ENCODE measurements at places on chromosomes 13 and 19.
A peak's percentile ranks its signal among the peaks of the same experiment; 100 is the strongest.

- ATAC-seq, result no peak
These were observed 5.4 kb downstream of the GATAD2A start for GRCh38 chr19:19410553-19411550.

- ATAC-seq, result no peak
These were observed 1130.4 kb upstream of the SLC10A2 start for GRCh38 chr13:104196611-104197010.

GRCh38 chr13:56332671-56333070, 808.0 kb upstream of the PRR20A start:
- no peak for ATAC-seq

DNA sequence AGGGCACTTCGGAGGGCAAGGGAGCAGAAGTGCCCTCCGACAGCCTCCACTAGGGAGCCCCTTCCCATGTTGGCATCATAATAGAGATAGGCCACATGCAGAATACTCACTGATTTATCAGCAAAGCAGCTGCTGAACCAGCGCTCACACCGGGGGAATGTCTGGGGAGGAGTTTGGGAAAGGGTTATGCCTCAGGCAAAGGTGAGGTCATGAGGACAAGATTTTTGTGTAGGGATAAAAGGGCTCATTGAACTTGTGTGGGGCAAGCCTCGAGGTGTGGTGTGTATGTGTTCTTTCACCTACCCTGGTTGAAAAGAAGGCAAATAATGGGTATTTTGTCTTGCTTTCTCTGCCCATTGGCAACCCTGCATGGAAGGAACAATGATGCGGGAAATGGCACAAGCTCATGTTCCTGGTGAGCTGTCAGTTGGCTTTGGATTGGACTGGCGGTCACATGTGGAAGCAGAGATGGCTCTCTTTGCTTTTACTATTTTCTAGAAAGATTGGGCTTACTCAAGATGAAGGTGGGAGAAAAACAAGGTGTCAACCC, 39.1 kb upstream of the SLC7A9 start:
- peak; percentile 47 for ATAC-seq

GRCh38 chr13:108915634-108916512, 286.5 kb downstream of the MYO16 start:
- ATAC-seq, result peak; percentile 91

- no peak for ATAC-seq
These were observed 343.4 kb downstream of the SLITRK5 start for GRCh38 chr13:88014527-88014926.

GRCh38 chr13:100984085-100984705, 309.6 kb upstream of the TMTC4 start:
- ATAC-seq, result no peak

GRCh38 chr19:55654868-55655647, at the start of gene U2AF2:
U2AF2 (plus strand) TSS chr19:55655035; CDS start chr19:55655105, 70 bp downstream.
- peak; percentile 71 for ATAC-seq

DNA sequence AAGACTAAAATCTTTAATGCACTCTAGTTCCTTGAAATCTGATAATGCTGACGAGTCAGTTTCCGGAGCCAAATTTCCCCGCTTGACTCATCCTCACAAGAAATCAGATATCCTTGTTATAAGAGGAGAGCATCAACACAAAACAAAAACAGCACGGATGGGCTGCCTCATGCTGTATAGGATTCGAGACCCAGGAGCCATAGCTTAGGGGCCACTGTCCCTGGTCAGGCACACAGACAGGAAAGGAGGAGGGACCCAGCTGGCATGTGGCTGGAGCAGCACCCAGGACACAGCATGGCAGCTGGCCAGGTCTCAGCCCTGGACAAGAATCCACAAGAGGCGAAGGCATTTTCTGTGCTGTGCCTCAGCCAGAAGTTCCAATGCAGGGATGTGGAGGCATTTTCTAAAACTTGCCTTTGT, 110.2 kb upstream of the SPATA13 start:
- peak; percentile 9 for ATAC-seq

GRCh38 chr19:46944123-46944748, 75.4 kb upstream of the NPAS1 start:
- ATAC-seq, result no peak

DNA sequence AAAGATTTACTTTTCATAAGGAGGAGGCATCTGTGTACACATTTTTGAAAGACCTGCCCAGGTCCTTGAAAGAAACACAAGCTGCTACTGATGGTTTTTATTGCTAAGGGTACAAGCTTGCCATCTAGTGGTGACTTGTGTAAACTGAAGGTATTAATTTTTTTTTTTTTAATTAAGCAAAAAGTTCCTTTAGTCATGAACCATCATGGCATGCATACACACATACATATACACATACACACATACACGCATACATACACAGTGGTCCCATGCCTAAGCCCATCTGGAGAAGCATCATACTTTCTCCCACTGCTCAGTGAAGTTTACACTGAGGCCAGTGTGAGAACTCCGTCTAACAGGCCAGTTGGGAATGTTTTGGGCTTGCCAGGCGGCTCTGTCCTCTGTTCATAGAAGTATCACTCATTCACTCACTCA, 312.5 kb downstream of the DCLK1 start:
- ATAC-seq, result no peak

DNA sequence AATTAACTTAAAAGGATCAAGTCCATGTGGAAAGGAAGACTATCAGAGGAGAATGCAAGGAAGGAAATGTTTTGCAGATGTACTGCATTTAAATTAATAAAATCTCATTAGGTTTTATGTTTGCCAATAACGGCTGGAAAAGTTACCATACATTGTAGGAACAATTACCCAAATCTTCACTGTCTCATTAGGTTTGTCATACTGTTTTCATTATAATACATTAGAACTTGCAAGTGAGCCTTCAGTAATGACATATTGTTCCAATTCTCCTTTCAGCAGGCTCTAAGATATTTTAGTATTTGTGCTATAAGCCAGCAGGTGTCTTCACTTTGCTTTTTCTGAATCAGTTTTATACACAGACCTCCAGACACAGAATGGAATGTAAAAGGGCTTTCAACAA, 661.6 kb upstream of the KLHL1 start:
- ATAC-seq, result no peak

GRCh38 chr13:28166257-28166656, 27.9 kb downstream of the PAN3 start:
- ATAC-seq, result no peak

DNA sequence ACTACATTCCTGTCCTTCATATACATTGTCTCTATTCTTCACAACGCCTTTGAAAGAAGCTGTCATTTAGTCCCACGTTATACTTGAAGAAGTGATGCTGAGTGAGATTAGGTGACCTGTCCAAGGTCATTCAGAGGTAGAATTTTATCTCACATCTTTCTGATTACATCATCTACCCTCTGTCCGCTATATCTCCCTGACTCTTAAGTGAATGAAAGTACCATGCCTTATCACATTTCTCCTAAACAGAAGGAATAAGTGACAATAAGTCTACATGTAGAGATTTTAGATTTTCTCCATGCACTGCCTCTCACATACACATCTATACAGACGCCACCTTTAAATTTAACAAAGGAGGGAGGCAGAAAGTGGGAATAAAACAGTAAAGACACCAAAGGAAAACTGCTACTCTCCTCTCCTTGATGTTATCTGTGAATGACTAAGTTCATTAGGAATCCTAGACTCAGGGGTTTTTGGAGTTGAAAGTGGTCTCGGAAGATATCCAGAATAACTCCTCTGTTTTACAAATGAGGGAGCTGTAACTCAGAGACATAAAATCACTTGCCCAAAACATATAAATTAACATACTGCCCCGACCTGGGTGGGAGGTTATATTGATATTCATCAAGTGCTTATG, 4.9 kb upstream of the CLDN10 start:
- ATAC-seq, result no peak

- ATAC-seq, result peak; percentile 0
These were observed 1.1 kb upstream of the MPND start for GRCh38 chr19:4342314-4342614.

GRCh38 chr19:11142528-11143171, 12.9 kb downstream of the SPC24 start:
- peak; percentile 67 for ATAC-seq

- peak; percentile 13 for ATAC-seq
These were observed 70.5 kb downstream of the GADD45B start for GRCh38 chr19:2546128-2547032.

DNA sequence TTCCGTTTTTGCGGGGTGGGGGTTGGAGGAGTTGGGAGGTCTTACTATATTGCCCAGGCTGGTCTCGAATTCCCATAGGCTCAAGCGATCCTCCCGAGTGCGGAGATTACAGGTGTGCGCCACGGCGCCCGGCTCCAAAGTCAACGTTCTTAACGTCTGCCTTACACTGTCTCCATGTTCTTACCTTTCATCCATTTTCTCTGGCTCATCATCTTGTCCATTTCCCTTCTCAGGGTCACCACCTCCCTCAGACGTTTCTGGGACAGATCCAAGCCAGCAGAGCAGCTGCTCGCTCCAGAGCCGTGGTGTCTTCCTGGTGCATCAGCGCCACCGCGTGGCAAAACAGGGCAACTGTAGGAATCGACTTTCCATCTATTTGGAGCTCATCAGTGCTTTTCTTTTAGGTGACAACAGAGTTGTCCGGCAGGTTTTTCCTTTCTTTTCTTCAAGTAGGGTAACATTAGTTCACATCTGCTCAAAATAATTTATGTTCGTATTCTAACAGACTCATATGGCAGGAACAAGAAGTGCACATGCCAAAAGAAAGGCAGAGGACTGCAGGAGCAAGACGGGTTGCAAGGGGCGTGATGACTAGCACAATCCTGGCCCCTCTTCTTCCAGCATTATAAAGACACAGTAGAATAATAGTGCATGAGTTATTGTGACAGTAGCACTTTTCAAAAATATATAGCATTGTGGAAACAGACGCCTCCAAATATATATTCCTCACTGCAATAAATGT, 103.1 kb upstream of the ABCC4 start:
- ATAC-seq, result peak; percentile 90

- ATAC-seq, result no peak
These were observed 38.0 kb downstream of the RCBTB2 start for GRCh38 chr13:48494874-48495273.

DNA sequence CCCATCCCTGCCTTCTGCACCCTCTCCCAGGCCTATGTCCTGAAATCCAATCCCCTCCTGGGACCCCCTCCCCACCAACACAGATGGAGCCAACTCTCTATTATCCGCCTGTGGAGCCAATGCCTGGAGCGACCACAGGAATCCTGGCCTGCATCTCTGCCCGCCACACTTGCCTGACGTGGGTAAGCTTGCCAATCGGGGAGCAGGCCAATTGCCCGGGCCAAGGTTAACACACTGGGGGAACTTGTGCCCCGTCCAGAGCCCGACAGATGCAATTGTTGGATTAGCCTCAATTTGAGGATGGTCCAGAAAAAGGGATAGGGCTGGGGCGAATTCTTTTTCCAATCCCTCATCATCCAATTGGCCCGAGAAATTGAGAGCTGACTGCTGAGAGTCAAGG, 5.9 kb downstream of the WIZ start:
- ATAC-seq, result no peak

DNA sequence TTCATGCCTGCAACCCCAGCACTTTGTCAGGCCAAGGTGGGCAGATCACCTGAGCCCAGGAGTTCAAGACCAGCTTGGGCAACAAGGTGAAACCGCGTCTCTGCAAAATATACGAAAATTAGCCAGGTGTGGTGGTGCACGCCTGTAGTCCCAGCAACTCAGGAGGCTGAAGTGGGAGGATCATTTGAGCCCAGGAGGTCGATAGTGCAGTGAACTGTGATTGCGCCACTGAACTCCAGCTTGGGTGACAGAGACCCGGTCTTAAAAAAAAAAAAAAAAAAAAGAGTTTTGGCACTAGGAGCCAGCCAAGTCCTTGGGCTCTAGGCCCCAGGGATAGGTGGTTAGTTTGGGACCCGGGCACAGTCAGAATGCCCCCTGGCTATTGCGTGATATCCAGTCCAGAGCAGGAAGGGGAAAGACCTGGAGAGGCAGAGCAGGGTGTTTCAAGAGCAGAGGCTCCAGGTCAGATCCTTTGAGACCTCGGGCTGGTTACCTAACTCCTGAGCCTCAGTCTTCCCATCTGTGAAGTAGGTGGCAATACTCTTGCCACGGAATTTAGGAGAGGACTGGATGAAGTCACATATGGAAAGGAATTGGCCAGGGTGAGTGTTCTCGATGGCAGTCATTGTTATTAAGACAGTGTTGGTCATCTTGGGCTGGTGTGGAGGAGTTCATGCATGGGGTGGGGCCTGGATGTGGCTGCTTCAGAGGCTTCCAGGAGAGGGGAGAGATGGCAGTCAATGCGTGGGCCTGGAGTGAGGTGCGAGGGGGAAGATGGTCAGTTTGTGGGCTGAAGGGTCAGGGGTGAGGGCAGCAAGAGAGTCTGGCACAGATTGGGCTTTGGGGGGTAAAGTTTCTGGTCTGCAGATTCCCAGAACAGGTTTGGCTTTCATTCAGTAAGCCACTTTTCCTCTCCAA, 2.8 kb downstream of the PPP1R37 start:
- ATAC-seq, result no peak

DNA sequence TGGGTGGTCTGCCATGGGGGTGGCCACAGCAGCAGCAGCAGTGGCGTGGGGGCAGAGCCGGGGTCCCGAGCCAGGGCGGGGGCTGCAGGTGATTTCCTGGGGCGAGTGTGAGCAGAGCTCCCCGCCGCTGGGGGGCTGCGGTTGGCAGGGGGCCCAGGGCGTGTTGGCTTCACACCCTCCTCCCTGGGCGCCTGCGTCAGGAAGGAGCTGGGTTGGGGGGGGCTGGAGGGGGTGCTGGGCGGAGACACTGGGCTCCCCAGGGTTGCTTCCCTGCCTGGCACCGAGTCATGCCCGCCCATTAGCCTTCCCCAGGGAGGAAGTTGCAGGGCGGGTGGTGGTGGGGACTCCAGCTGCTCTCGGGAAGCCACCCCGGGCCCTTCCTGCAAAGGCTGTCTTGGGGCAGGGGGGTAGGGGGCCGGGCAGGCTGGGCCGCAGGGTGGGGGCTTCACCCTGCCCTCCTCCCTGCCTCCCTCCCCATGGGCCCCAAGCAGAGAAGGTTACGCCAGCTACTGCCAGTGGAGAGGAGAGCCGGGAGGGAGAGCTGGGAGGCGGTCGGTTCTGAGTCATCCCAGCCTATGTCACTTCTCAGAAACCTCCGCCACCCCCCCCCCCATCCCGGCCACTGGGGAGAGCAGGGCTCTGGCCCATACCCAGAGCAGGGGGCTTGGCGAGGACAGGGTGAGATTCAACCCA, 4.6 kb downstream of the MIDN start:
- peak; percentile 49 for ATAC-seq

DNA sequence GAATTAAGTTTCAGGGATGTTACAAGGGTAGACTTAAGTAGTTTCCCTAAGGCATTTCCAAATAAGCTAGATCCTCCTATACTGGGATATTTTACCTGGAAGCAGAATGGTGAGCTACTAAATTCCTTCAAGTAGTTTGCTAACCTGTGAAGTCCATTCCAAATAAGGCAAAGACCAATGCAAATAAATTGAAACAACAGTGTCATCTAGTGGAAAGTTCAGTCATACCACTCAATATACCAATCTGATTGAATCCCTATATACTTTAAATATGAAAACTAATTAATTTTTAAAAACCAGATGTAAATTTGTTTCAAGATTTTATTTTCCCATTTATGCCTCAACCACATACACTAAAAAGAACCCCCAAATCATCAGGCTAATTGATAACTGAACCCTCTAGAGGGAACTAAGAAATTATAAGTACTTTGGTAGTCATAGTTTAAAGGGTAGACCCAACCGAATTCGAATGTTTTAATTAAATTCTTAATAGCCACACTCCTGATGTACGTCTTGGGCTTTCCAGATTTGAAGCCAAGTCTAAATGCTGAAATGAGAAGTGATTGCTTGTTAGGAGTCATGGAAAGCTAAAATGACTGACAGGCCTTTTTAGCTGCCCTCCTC, 223.7 kb downstream of the TBC1D4 start:
- peak; percentile 61 for ATAC-seq

- no peak for ATAC-seq
These were observed 1484.8 kb downstream of the EFNB2 start for GRCh38 chr13:105050686-105051085.
